ENCODE measurements at places on chromosomes 1 and 21.

GRCh38 chr1:77030401-77031105 is 163.3 kb downstream of the ST6GALNAC5 start:
- no peak for DNase-seq

GRCh38 chr1:107640207-107640606 is 324.8 kb downstream of the VAV3 start:
- DNase-seq, result no peak

GRCh38 chr1:110242062-110242461 is 31.9 kb downstream of the KCNC4 start:
- DNase-seq, result no peak

DNA sequence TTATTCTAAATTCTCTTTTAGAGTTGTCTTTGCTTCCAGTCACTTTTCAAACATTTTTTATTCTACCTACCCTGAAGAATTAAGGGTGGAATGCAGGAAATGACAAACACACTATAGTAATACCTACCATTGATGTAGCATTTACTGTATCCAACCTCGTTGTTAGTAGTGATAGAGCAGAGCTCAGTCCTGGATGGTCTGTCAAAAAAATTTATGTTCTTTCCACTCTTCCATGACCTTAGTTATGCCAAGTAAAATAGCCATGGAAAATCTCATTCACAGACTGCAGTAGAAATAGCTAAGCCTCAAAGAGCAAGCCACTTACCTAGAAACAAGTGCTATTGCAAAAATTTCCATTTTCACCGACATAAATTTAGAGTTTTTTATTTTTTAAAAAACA is 74.6 kb downstream of the CRB1 start:
- DNase-seq, result no peak

DNA sequence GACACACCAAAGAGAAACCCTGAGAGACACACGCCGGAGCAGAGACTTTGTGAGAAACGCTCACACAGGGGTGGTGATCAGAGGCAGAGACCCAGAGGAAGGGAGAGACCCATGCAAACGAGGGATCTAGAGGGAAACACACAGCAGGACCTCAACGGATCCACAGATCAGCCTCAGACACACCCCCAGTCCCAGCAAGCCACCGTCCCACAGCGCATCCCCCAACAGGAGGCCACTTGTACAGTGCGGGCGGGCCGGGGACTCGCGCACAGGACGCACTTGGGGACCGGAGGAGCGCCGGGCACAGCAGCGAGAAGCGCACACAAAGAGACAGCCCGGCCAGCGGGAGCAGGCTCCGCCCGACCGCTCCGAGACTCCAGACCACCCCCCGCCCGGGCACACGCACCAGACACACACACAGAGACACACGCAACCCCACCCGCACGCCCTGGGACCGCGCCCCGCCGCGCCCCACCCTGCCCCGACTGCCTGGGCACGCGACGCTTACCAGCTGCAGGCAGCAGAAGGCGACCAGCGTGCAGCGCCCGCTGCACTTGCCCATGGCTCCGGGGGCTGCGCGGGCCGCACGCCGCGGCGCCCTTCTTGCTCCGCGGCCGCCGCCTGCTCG is 587 bp downstream of the NKAIN1 start:
- DNase-seq, result no peak

GRCh38 chr1:43368646-43369020 is 822 bp upstream of the ELOVL1 start:
- no peak for DNase-seq

GRCh38 chr1:207020709-207021107 is 11.8 kb downstream of the C1orf116 start:
- no peak for DNase-seq

DNA sequence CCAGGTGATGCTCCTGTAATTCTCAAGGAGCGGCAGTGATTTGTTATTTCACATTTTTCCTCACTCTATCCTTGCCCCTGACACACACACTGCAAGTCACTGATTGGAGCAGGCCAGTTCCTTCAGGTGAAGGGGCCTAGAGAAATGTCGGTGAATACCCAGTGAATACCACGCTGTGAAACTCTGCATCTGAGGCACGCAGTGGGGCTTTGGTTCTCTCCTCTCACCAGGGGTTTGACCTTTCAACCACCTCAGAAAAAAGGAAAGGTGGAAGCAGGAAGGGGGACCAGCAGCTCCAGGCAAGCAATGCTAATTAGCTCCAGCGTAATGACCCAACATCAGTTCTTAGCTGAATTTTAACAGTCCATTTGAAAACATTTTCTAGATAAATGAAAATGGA is 532 bp upstream of the FAM177B start:
- no peak for DNase-seq

- DNase-seq, result no peak
These were observed 39.6 kb upstream of the LDLRAP1 start for GRCh38 chr1:25503551-25504426.

DNA sequence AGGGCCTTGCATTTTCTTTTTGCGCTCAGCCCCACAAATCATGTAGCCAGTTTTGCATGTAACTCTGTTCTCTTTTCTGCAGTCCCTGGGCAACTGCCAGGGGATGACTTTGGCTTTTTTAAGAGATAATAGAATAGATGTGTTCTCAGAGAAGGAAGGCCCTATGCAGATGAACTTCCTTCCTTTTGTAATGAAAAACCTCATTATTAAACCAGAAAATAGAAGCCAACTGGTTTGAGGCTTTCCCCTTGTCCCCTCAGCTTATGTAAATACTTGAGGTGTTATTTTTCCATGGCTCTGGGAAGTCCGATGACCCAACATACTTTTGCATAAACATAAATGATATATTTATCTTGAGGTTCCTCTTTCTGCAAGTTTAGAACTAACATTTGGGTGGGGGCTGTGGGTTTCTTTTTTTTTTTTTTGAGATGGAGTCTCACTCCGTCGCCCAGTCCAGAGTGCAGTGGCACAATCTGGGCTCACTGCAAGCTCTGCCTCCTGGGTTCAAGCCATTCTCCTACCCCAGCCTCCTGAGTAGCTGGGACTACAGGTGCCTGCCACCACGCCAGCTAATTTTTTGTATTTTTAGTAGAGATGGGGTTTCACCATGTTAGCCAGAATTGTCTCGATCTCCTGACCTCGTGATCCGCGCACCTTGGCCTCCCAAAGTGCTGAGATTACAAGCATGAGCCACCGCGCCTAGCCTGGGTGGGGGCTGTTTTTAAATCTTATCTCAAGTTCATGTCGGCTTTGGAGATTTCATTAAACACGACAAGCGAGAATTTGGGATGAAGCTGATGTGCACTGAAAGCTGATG is 14.4 kb upstream of the FCRL5 start:
- no peak for DNase-seq

GRCh38 chr1:52343979-52344378 is 22.0 kb downstream of the CC2D1B start:
- no peak for DNase-seq

DNA sequence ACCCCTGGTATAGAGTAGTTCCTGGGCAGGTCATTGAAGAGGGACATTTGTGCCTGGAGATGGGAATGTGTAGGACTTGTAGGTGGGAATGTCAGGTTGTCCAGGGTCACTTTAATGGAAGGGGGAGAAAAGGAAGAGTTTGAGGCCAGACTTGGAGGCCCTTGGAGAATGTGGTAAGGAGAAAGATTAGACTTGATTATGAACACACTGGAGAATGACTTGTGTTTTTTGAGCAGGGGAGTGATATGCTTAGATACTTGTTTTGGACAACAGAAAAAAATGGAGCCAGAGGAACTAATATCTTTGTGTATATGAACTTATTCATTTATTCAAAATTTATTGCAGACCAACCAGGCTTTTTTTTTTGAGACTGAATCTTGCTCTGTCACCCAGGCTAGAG is 17.9 kb downstream of the ELAPOR1 start:
- no peak for DNase-seq

GRCh38 chr1:167633258-167633944 is 3.4 kb downstream of the RCSD1 start:
- no peak for DNase-seq

GRCh38 chr1:110210604-110211495 is 736 bp downstream of the KCNC4 start:
- DNase-seq, result no peak

- DNase-seq, result no peak
These were observed 3.2 kb upstream of the KRTAP19-8 start for GRCh38 chr21:31041295-31042079.

- DNase-seq, result no peak
These were observed 326.2 kb downstream of the DUSP10 start for GRCh38 chr1:221415651-221416050.

- no peak for DNase-seq
These were observed 13.5 kb downstream of the CRABP2 start for GRCh38 chr1:156691665-156692440.

GRCh38 chr1:90007979-90008404 is 13.1 kb downstream of the ZNF326 start:
- no peak for DNase-seq

- no peak for DNase-seq
These were observed 24.9 kb upstream of the KIRREL1 start for GRCh38 chr1:157968508-157968907.

DNA sequence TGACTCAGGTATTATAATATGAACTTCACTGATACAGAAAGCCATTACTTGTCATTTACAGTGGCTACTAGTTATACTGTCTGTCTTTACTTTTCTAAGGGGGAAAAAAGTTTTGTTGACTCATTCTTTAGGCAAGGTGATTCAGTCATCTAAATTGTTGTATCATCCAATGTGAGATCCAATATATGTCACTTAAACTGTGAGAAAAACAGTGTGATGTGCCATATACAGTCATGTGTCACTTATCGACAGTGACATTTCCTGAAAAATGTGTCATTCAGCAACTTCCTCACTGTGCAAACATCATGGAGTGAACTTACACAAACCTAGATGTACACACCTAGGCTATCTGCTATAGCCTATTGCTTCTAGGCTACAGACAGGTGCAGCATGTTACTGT is 57.6 kb downstream of the KCNK2 start:
- no peak for DNase-seq

DNA sequence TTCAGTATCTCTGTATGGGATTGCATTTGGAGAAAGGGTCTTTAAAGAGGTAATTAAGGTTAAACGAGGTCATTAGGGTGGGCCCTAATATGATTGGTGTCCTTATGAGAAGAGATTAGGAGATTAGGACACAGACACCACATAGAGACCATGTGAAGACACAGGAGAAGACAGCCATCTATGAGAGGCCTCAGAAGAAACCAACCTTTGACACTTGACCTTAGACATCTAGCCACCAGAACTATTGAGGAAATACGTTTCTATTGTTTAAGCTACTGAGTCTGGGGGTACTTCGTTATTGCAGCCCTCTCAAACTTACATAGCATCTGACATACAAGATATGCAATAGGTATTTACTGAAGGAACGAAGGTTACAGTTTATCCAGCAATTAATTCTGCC is 7.3 kb upstream of the VPS45 start:
- DNase-seq, result no peak

DNA sequence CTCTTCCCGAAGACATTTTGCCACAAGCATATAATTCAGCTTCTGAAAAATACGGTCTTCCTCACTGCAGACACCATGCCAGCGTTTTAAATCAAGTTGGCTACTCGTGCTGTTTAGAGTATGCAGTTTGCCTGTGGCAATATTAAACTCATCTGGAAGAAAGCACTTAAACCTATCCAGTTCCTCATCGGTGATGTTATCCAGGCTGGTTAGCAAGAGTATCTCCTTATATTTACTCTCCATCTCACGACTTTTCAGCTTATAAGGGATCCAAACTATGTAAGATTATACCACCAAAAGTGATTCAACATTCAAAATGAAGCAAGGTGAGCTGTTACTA is 9.7 kb upstream of the IFI16 start:
- peak; percentile 62 for DNase-seq

GRCh38 chr1:60889709-60890108 is 192.7 kb upstream of the NFIA start:
- no peak for DNase-seq

GRCh38 chr1:208652296-208653160 is 408.3 kb upstream of the PLXNA2 start:
- peak; percentile 68 for DNase-seq

GRCh38 chr1:211377539-211378450 is 51.2 kb downstream of the TRAF5 start:
- DNase-seq, result peak; percentile 7

DNA sequence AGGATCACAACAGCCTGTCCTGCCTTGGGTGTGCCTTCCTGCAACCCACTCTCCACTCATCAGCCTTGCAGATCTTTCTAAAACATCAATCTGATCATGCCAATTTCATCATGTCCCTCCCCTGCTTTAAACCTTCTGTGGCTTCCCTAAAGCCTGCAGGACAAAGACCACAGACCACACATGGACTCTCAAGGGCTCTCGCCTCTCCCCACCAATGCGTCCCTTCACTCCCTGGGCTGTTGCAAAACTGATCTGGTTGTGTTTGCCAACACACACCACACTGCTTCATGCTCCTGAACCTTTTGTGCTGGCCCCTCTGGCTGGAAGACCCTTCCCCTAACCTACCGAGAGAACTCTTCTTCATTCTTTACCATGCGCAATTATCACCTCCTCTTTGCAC is 72.4 kb downstream of the ITPKB start:
- DNase-seq, result no peak

DNA sequence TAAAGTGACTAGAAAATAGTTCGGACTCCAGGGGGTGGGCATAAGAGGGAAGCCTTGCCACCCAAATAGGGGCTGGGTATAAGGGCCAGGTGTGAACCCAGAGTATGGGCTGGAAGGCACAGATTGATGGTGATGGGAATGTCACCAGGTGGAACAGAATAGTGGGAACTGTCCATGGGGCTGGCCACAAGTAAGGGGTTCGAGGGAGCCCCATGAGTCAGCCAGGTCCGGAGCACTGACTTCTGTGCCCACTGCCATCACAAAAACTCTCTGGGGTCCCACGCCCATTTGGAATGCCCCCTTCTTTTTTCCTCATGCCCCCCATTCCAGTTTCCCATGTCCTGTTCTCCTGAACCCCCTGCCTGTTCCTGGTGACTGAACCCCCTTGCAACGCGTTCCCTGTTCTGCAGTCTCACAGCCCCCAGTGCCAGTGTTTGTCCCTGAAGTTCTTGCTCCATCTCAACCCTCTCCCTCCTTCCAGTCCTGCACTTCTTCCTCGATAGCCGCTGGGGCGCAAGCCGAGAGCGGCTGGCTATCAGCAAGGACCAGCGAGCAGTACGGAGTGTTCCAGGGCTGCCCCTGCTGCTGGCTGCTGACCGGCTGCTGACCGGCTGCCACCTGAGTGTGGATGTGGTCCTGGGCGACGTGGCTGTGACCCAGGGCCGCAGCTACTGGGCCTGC is 7.9 kb downstream of the TRIM46 start:
- DNase-seq, result no peak

DNA sequence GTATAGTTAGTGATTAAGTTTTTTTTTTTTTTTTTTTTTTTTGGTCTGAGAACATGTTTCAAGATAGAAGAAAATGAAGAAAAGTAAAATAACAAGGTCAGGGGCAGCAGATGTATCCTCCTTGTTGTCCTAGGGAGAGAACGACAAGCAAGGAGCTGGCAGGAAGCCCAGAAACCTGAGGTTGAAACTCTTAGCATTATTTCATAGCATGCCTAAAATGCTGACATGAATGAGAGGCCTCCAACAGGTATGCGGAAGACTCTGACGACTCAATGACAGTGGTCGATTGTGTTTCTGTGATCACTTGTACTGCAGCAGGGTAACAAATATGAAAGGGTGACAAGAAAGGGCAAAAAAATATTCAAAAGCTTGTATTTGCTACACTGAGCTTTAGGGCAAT is 415.9 kb downstream of the PLA2G4A start:
- DNase-seq, result no peak

Data from skin of body (tissue), 3 donors.